ENCODE measurements at places on chromosomes 12 and 14. TPM values are rescaled to one million over a fixed set of nuclear protein-coding genes. Genes with fewer than 3 reads are reported as not detected.

Gene KRT6C
- total RNA-seq, result not detected

Gene SOCS4
- total RNA-seq, result 30.3 TPM

Gene RERG
- total RNA-seq, result 0.21 TPM

Gene SRRM4
- total RNA-seq, result not detected

Gene LRFN5
- total RNA-seq, result not detected

Gene RPGRIP1
- not detected for total RNA-seq
